ENCODE measurements at places on chromosomes 12 and 14.

DNA sequence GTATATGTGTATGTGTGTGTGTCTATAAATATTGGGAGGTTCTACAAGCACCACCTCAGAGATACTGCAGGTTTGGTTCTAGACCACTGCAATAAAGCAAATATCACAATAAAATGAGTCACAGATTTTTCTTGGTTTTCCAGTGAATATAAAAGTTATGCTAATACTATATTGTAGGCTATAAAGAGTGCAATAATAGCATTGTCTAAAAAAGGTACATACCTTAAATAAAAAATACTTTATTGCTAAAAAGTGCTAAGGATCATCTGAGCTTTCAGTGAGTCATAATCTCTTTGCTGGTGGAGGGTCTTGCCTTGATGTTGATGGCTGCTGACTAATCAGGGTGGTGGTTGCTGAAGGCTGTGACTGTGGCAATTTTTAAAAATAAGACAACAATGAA lies 111.1 kb downstream of the VEZT start:
- DNase-seq = no peak

DNA sequence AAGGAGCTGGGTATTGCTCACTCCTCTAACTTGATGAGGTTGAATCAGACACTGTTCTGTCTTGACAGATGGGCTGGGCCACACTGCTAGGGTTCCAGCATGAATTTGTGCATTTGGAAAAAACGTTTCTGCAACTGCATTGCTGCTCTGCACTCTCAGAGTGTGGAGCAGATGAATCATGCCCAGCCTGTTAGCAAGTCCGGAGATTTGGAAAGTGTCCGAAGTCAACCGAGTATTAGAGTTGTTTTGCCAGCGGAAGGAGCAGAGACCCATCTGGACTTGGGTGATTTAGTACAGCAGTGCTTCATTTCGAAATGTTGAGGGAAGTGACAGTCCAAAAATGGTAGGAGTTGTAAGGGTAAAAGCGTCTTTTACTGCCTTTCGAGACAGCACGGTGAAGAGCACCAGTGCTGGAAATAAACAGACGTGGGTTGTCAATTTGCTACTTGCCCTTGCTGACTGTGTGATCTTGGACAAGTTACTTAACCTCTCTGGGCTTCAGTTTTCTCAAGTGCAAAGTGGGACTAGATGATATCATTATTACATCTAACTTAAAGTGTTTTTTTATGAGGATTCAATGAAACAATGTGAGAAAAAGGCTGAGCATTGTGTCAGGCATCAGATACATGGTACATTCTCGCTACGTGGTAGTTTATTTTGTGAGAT lies 139.5 kb downstream of the CHST11 start:
- DNase-seq = no peak

DNA sequence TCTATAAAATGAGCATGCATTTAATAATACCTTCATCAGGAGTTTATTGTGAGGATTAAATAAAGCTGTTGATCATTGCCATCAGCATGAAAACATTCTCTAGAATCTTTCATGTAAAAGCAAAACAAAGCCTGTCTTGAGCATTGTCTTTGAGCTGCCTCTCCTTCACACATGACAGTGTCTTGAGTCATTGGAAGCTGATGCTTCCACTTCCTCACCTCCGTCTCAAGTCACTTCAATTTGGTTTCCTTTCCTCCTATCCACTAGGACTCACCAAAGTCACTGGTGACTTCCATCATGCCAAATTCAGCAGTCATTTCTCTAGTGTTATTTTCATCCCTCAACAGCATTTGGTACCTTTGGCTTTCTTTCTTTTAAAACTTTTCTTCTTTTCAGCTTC lies 31.6 kb upstream of the MYBPC1 start:
- no peak for DNase-seq

- DNase-seq = no peak
These were observed 837 bp downstream of the COL2A1 start for GRCh38 chr12:48003226-48004052.

GRCh38 chr14:102116361-102117180 lies 23.1 kb upstream of the WDR20 start:
- DNase-seq = no peak

DNA sequence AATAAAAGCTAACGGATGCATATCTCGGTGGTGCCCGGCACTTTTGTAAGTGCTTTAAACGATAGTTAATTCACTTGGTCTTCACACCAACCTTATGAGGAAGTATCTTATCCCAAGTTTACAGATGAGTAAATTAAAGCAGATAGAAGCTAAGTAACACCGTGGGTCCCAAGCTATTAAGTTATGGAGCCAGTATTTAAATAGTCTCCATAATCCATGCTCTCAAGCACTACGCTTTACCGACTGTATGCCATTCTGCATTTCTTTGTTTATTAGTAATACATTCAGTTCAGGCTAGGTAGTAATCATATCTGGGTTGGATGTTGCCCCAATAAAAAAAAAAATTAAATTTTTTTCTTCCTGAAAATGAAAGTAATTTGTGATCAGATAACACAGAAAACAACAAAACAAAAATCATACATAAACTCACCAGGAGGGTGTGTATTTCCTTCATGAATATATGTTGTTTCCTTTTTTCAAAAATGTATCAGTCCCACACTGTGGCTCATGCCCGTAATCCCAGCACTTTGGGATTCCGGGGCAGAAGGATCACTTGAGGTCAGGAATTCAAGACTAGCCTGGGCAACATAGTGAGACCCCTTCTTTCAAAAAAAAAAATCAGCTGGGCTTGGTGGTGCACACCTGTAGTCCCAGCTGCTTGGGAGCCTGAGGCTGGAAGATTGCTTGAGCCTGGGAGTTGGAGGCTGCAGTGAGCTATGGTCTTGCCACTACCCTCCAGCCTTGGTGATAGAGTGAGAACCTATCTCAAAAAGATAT lies 1.4 kb upstream of the M6PR start:
- no peak for DNase-seq

GRCh38 chr14:68679301-68679700 lies 113.6 kb downstream of the ZFP36L1 start:
- DNase-seq = no peak
